ENCODE measurements at places on chromosomes 7 and 10.

GRCh38 chr10:128943111-128943510, 523.9 kb upstream of the MGMT start:
- DNase-seq, result no peak

DNA sequence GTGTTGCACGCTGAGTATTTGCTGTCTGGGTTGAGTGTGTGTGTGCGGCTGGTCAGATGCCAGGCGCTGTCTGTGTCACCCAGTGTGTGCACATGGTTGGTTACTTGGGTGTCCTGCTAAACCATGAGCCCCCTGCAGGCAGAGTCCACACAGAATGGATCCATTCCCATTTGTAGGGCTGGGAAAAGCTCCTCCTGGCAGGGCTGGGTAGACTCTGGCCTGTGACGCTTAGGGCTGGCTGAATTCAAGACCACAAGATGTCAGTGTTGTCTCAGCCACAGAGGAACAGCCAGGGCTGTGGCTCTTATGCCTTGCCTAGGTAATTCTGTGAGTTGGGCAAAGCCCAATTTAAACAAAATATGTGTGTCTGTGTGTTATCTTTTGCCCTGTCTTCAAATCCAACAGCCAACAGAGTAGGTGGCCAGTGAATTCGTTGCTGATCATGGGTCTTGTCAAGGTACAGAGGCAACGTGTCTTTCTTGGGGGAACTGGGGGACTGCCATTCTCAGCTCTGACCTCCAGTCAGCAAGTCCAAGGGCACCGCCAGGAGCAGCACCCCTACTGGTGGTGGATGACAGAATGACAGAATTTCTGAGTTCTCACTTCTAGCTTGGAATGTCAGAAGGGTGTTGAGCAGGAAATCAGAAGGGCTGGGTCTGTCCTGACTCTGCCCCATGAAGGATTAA, 285.1 kb downstream of the CCSER2 start:
- no peak for DNase-seq

- no peak for DNase-seq
Measured at GRCh38 chr7:149415391-149416071, 45.3 kb downstream of the ZNF777 start.

- DNase-seq, result no peak
Measured at GRCh38 chr10:48464871-48465736, 139.8 kb downstream of the ARHGAP22 start.

DNA sequence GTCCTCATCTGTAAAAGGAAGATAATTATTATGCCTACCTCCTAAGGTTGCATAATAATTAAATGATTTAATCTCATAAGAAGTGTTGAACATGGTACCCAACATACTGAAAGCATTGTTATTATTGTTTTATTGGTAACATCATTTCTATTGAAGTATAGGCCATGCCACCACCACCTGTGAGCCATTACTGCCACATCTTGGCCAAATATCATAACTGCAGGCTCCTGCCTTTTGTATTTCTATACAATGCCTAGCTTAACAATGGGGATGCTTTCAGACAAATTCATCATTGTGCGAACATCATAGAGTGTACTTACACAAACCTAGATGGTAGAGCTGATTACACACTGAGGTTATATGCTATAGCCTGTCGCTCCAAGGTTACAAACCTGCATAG, 61.1 kb upstream of the NPSR1 start:
- DNase-seq, result no peak

DNA sequence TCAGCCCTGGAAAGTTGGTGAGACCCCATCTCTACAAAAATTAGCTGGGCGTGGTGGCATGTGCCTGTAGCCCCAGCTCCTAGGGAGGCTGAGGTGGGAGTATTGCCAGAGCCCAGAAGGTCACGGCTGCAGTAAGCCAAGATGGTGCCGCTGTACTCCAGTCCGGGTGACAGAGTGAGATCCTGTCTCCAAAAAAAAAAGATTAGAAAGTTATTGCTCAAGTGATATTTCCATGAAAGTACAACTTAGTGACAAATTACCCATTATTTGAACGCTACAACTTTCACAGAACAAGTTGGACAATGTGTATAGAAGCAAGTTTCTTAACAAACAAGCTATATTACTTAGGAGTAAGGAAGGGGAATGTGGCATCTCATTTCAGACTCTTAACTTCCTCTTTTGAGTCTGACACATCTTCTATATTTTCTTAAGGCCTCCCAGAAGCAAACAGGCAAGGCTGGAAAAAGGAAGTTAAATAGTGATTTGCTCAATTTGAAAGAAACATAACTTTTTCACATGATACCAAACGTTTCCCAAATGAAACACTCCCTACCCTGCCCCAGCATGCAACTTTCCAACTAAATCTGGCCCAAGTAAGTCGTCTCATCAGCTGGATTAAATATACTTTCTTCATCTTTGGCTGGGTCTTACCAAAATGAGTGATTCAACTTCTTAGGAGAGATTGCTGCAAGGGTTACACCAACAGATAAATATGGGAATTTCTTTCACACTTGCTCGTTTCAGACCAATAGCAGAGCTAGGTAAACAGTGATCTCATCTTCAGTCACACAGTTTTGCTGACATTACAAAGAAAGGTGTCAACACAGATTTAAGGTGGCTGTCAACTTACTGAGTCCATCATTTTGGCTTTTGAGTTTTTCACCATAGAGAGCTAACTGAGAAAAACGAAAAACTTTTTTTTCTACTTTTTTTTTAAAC, 66.3 kb upstream of the KLF6 start:
- no peak for DNase-seq

DNA sequence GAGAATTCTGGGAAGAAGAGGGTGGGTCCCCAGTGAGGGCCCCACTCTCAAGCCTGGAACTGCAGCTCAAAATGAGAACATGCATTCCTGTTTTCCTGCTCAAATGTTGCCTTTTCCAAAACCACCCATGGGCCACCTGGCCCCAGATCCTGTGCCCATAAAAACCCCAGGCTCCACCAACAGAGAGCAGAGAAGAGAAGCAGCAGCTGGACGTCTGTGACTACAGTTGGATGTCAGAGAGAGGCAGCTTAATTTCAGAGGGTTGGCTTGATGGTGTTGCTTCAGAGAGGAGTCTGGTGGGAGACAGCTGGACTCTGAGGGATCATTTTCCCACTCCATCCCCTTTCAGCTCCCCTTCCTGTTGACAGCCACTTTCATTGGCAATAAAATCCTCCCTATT, 256.4 kb downstream of the FZD1 start:
- no peak for DNase-seq

DNA sequence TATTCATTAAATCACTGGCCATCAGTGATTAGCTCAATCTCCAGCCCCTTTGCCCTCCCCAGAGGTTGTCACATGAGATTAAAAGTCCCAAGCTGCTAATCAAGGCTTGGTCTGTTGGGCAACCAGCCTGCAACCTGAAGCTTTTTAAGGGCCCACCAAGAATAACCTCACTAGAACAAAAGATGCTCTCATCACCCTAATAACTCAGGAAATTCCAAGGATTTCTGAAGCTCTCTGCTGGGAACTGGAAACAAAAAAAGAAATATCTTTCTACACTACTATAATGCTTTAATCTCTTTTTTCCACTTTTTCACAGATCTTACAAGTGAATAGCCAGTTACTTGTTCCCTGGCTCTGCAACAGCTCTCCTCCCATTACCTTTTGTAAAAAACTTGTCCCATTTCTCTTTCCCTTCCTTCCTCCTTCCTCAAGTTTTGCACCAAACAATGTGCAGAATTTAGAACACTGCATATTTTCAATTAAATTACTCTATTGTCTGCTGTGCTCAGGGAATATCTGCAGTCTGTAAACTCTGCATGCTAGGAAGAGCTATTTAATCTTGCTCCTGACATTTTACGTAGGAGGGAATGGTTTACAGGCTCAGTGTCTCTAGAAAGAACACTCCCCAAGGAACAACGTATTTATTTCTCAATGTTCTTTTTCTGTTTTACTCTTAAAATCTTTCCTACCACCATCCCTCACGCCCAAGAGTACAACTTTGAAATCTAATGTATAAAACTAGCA, 169.1 kb downstream of the IMMP2L start:
- DNase-seq, result no peak

GRCh38 chr10:11538834-11539190, 72.6 kb downstream of the USP6NL start:
- no peak for DNase-seq
